ENCODE measurements at places on chromosomes 13 and 19. TPM values are rescaled to one million over a fixed set of nuclear protein-coding genes. Genes with fewer than 3 reads are reported as not detected.

MEDAG gene
- not detected for total RNA-seq

MBD3L3 gene
- total RNA-seq, result not detected

DAND5 gene
- total RNA-seq, result 0.06 TPM

CFD gene
- total RNA-seq, result 2.3 TPM

SBK2 gene
- total RNA-seq, result not detected

DCT gene
- 0.27 TPM for total RNA-seq

CGB2 gene
- total RNA-seq, result not detected

SPIB gene
- 0.10 TPM for total RNA-seq

ACP5 gene
- total RNA-seq, result 10.4 TPM

ACTL9 gene
- total RNA-seq, result not detected

ZNF543 gene
- total RNA-seq, result 7.7 TPM

FGF22 gene
- total RNA-seq, result not detected

GRIK5 gene
- total RNA-seq, result not detected

PRSS57 gene
- total RNA-seq, result not detected

EMP3 gene
- total RNA-seq, result 150 TPM

TMEM238 gene
- total RNA-seq, result not detected

CNFN gene
- not detected for total RNA-seq

DIAPH3 gene
- 6.7 TPM for total RNA-seq

TJP3 gene
- 1.5 TPM for total RNA-seq

C19orf73 gene
- 0.80 TPM for total RNA-seq

PLIN4 gene
- total RNA-seq, result 1.4 TPM

STAP2 gene
- 0.78 TPM for total RNA-seq

PALM3 gene
- total RNA-seq, result 2.0 TPM

ZNF433 gene
- 4.7 TPM for total RNA-seq

PALM gene
- total RNA-seq, result 5.8 TPM

KCNC3 gene
- total RNA-seq, result 0.47 TPM

CCDC61 gene
- total RNA-seq, result 1.4 TPM

C19orf85 gene
- total RNA-seq, result not detected

CD177 gene
- total RNA-seq, result 0.21 TPM

ZNF383 gene
- 4.7 TPM for total RNA-seq

CLIP3 gene
- total RNA-seq, result 3.8 TPM

ZNF121 gene
- 22.6 TPM for total RNA-seq

SLC7A9 gene
- not detected for total RNA-seq

CGB5 gene
- 3.3 TPM for total RNA-seq

CYP2F1 gene
- total RNA-seq, result not detected

ZNF850 gene
- total RNA-seq, result 6.3 TPM

SOX1 gene
- not detected for total RNA-seq

CEACAM16 gene
- not detected for total RNA-seq

NALCN gene
- total RNA-seq, result 0.27 TPM

MAN2B1 gene
- 53.4 TPM for total RNA-seq

ZNF565 gene
- total RNA-seq, result 3.8 TPM

PSG1 gene
- not detected for total RNA-seq

CGB3 gene
- total RNA-seq, result not detected

Data from H4 (cell line).